LHCN-M2 (cell line): ENCODE measurements at places on chromosomes 5 and 9. TPM values are rescaled to one million over a fixed set of nuclear protein-coding genes. Genes with fewer than 3 reads are reported as not detected.

GRCh38 chr9:13508086-13508485, 228.6 kb upstream of the MPDZ start:
- DNase-seq, result no peak

DNA sequence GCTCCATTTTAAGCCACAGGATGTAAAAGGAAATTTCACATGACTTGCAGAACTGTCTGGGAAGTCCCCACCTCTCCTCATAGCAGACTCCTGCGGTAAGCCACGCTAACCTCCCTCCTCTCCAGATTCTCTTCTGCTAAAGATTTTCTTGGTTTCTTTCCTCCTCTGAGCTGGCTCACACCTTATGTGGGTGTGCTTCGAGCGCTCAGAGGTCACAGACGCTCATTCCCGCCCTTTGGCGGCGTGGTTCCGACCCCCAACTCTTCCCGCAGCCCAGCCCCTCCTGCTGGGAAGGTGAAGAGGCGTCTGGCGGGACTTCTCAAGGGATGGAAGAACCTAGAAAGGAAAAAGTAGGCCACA, 32.9 kb upstream of the CDK20 start:
- DNase-seq, result no peak

DNA sequence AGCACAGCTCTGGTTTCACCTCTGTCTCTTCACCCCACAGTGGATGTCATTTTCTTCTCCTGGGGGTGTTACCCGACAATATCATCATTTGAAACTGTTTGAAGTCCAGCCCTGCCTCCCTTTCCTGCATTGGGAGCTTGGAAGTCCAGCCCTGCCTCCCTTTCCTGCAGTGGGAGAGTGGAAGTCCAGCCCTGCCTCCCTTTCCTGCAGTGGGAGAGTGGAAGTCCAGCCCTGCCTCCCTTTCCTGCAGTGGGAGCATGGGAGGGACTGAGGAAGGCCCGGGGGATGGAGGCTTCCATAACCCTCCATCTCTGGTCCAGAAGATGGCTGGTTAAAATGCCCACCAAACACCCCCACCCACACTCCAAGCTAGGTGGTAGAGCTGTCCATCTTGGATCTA, 59.8 kb downstream of the SYK start:
- no peak for DNase-seq

GRCh38 chr5:135593141-135593540, 14.3 kb upstream of the CXCL14 start:
- no peak for DNase-seq

GRCh38 chr9:77673941-77674791, 26.0 kb upstream of the GNA14 start:
- DNase-seq, result no peak

- no peak for DNase-seq
Measured at GRCh38 chr5:111628901-111629300, 116.6 kb upstream of the STARD4 start.

DNA sequence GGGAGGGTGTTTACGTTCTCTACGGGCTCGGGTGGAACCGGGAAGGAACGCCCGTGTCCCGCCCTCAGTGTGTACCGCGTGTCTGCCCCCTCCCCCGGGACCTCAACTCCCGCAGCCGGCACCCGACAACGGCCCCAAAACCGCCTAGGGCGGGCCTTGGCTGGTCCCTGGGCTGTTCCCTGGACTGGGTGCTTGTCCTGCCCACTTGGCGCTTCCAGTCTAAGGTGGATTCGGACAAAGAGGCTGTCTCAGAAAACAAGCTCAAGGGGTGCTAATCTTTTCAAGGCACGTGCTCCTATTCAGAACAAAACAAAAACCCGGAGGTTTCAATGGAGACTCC, 379 bp upstream of the CLK4 start:
- DNase-seq, result no peak

DNA sequence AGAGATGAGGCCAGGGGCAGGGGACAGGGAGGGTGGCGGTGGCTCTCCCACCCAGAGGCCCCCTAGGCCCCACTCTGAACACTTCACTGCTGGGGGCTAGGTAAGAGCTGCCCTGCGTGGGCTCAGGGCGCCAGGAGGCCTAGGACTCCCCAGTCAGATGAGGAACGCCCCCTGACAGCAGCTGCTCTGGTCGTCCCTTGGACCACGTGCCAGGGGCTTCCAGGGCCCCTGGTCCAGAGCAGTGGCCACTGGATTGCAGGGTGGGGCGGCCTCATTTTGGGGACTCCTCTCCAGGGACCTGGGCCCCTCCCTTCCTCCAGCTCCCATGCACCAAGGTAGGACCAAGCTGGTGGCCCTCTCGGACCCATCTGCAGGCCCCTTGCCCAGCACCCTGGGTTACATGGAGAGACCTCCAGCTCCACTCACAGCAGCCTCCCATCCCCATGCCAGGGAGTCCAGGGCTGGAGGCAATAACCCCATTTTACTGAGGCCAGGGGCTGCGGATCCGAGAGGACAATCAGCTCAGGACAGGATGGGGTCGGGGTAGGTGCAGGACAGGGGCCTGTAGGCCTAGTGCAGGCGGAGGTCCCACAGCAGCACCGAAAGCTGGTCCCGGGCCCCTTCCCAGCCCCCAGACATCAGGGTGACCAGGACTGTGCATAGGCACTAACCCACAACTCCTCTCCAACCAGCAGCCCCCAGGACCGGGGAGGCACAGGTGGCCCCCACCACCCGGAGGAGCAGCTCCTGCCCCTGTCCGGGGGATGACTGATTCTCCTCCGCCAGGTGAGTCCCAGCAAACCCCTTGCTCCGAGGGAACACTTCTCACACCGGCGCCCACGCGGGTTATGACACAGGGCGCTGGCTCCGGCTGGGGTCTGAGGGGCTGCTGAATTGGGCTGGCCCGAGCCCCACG, 1.5 kb downstream of the EGFL7 start:
- DNase-seq, result no peak

DNA sequence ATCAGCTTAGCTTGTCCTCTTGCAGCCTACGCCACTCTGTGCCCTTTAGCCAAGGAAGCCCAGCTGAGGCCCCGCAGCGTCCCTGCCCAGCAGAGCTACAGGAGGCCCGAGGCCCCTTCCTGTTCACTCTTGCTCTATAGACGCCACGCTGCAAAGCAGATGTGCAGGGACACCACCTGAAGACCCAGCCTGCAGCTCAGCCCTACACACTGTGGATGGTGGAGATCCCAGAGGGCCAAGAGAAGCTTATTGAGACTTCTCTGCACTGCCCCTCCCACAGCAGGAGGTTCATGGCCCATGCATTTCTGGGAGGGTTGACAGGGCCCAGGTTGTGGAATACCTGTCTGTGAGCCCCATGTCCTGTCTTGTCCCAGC, 33.6 kb downstream of the IRF1 start:
- DNase-seq, result no peak

GRCh38 chr9:99130069-99130468, 25.2 kb downstream of the TGFBR1 start:
- no peak for DNase-seq

The HAVCR2 gene
- 0.06 and 0.17 TPM in 2 replicates for total RNA-seq

The OBP2B gene
- not detected in 2 replicates for total RNA-seq

The STK32A gene
- total RNA-seq, result 0.23 TPM in 1 of 2 replicates, not detected in the other
